ENCODE measurements at places on chromosomes 1 and 21. TPM values are rescaled to one million over a fixed set of nuclear protein-coding genes. Genes with fewer than 3 reads are reported as not detected.

- DNase-seq: no peak
Observed at GRCh38 chr1:233281711-233282581, 13.6 kb downstream of the PCNX2 start.

SLFNL1 gene
- polyA plus RNA-seq: 1.9 TPM

PLEKHA6 gene
- polyA plus RNA-seq: 15.0 TPM

PHACTR4 gene
- 50.5 TPM for polyA plus RNA-seq

AMY2B gene
- polyA plus RNA-seq: 37.8 TPM

DNA sequence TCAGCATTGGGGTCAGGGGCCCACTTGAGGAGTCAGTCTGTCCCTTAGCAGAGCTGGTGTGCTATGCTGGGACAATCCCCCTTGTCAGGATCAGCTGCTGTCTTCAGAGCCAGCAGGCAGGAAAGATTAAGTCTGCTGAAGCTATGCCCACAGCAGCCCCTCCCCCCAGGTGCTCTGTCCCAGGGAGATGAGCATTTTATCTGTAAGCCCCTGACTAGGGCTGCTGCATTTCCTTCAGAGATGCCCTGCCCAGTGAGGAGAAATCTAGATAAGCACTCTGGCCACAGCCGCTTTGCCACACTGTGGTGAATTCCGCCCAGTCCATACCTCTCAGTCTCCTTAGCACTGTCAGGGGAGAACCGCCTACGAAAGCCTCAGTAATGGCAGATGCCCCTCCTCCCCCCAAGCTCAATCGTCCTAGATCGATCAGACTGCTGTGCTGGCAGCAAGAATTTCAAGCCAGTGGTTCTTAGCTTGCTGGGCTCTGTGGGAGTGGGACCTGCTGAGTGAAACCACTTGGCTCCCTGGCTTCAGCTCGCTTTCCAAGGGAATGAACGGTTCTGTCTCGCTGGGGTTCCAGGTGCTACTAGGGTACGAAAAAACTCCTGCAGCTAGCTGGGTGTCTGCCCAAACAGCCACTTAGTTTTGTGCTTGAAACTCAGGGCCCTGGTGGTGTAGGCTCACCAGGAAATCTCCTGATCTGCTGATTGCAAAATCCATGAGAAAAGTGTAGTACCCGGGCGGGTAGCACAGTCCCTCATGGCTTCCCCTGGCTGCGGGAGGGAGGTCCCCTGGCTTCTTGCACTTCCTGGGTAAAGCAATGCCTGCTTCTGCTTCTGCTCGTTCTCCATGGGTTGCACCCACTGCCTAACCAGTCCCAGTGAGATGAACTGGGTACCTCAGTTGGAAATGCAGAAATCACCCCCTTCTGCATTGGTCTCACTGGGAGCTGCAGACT is 25.1 kb upstream of the TP53BP2 start:
- no peak for DNase-seq

- DNase-seq: no peak
Observed at GRCh38 chr1:212520746-212521145, 87.8 kb upstream of the ATF3 start.

GRCh38 chr1:203592156-203592555 is 34.5 kb upstream of the ATP2B4 start:
- no peak for DNase-seq

DNA sequence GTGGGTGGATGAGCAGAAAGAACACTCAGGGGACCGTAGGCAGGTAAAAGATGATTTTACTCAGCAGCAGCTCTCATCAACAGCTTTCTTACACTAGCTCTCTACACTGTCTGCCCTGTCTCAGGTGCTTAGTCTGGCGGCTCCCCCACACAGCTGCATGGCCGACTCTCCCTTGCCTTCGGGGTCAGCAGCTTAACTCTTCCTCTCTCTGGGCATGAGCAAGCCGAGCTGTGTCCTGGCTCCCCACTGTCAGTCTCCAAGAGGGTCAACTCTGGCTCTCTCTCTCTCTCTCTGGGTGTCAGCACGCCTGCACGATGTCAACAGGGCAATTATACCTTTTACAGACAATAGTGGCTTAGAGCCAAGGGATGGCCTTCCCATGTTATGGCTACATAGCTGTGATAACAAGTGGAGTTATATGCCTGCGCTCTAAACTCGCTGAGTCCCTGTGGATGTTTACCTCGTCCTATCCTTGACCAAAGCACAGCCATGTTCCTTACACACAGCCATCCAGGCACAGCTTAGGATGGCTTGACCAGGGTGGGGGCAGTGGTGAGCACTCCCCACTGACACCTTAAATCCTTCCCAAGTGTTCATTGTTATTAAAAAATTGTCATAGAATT is 3.1 kb upstream of the BCL10 start:
- DNase-seq: no peak

DNA sequence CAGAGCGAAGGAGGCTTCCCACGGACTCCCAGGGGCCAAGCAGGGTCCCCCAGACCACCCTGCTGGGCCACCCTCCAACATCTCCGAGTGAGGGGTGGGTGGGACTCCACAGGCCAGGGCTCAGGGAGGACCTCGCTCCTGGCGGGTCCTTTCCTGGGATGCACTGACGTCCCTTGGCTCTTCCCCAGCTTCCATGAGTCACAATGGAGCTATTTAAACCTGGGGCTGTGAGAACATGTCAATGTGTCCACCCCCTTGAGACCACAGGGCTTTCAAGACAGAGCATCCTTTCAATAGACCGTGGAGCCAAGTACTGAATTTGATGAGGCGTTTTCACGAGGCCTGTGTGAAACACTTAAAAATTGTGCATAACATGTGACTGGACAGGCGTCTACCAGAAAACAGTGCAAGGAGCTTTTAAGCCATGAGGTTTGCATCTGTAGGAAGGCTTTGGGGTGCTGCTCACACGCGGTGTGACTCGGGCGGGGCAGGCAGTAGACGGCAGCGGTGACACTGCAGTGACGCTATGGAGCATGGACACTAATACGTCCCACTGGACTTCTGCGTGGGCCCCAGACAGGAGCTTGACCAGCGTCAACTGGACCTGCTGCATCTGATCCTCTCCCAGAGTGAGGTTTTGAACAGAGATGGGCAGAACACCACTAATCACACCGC is 24.1 kb upstream of the NPHP4 start:
- DNase-seq: no peak

FCGR1A gene
- 1.0 TPM for polyA plus RNA-seq

DNA sequence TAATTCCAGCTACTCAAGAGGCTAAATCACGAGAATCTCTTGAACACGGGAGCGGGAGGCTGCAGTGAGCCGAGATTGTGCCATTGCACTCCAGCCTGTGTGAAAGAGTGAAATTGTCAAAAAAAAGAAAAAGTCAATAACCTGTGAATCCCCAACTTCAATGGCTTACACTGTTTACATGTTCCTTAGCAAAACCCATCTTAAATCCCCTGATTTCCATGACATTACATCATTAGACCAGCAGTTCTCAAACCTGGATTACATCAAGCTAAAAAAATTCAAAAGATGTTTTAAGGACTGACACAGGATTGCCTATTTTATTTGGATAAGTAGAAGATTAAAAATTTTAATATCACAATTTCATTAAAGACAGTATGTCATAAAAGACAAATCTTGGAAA is 12.4 kb downstream of the GPBP1L1 start:
- DNase-seq: no peak

DNA sequence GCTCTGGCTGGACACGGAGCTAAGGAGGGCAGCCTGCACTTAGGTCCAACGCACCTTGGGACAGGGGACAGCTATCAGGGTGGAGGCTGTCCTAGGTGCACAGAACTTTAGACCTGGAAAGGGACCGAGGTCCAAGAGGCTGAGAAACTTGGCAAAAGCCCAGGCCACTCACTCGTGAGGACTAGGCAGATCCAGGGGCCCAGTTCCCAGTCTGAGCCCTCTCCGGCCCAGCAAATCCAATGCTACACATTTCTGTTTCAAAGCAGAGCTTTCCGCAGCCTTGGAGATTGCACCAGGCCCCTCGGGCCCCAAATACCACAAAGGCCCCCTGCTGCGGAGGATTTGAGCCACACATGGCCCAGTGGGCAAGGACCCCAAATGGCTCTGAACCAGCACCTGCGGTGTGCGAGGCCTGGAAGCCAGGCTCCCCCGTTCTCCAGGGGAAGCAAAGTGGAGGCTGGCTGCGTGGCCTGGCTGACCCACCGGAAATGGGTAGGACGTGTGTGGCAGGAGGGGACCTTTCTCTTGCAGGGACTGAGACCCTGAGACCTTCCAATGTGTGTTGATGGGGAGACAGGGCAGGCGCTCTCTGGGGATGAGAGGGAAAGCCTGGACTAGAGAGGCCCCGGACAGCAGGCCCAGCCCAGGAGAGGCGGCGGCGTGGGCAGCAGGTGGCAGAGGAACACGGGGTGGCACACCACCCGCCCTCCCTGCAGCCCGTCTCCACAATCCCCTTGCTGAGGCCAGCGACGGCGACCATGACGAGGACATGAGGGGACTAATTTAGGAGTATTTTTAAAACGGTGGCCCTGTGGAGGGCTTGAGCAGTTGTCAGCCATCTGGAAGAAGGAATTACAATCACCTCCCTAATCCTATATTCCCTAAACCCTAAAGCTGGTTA is 118.7 kb downstream of the CASZ1 start:
- no peak for DNase-seq

DNA sequence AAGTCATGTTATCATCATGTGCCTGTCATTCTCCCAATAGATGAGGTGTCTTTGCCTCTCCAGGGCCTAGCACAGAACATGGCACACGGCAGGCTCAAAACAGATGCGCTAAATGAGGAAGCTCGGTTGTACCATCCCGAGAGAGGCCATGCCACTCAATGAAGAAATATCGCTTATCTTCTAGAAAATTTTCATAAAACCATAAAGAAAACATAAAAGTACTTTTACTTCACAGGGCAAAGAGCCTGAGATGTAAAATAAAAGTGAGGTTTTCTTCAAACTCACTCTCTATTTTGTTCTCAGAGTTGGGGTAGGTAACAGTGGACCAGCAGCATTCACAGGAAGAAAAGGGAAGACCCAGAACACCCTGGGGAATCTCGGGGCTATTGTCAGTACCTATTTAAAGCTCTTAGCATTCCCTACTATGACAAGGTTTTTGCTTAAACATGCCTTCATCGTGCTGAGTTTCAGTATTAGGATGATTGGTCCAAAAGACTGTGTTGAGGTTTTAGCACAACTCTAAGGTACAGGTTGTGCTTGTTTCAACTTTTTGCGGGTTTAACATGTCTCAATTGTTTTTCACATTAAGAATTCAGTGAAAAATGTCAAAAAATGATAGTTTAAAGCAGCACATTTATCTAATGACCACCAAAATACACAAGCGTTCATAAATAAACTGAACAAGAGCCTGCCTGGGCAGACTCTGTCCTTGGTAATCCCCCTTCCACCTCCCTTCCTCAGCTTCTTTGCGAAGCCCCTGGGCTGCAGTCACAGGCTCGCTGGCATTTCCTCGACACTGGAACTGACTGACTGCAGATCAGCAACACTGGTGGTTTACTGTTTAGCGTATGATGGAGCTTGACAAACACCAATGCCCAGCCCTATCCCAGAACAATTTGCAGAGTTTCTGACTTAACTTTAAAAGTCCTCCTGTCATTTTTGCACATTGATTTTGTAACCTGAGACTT is 55.6 kb downstream of the COQ8A start:
- no peak for DNase-seq

- no peak for DNase-seq
Observed at GRCh38 chr21:44548381-44548780, 2.9 kb downstream of the KRTAP10-2 start.

GRCh38 chr1:220137019-220137786 is 43.3 kb downstream of the IARS2 start:
- DNase-seq: peak; percentile 12

- no peak for DNase-seq
Observed at GRCh38 chr1:99370476-99370875, 106.2 kb downstream of the PLPPR4 start.

DNA sequence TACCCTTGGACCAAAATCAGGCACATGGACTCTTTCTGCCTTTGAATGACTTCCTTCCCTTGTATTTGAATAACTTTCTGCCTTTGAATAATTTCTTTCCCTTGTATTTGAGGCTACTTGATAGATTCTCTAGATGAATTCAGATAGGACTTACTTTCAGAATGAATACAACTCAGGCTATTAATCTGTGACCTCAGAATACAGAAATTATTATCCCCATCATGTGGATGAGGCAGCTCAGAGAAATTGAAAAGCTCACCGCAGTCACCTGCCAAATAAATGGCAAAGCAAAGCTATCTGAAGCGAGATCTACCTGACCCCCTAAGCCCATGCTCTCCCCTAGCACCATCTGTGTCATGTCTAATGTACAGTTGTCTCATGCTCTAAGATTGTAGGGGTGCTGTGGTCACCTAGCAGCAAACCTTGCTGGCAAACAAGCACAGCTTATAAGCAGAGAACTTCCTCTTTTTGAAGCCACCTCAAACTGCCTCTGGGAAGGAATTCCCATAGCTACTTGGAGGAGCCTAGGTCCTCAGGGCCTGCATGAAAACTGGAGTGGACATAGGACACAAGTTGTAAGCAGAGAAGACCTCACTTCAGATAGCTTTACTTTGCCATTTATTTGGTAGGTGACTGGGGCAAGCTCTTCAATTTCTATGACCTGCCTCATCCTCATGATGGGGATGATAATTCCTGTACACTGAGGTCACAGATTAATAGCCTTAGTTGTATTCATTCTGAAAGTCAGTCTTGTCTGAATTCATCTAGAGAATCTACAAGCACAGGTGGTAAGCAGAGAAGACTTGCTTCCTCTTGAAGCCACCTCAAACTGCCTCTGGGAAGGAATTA is 66.1 kb downstream of the FASLG start:
- DNase-seq: no peak

DNA sequence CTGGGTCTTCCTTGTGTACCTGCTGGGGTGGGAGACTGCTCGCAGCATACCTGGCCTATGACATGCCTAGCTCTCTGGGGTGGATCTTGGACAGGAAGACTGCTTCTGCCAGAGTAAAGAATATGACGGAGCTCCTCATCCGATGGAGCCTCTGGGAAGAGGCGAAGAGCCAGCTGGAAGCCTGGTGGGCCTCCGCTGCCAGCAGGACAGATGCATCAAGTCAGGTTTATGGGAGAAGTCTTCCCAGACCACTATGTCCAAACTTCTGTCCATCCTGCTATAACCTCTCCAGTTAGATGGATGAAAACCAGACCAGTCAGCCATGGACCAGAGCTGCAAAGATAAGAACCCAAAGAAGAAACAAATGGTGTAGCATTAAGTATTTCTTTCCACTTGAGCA is 27.7 kb upstream of the NGF start:
- DNase-seq: no peak

DNA sequence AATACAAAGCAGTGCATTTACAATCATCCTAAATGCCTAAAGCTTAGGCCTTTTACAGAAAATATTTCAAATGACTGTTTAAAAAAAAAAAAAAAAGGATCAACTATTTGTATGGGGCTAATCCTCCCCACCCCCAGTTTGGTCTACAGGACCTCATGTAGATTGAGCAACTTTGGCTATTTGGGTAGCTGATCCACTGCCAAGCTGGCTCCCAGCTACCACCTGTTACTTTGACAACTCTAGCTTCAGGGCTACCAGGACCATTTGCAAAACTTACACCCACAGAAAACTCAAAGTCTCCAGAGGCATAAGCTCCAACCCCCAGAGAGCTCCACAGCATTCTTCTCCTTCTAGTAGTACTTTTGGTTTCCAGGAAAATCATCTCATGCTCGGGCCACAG is 29.4 kb downstream of the JAK1 start:
- DNase-seq: no peak
